Cortex of kidney (tissue), 1 donor: ENCODE measurements at places on chromosomes 3 and 15.

GRCh38 chr3:174335910-174336309, 523.2 kb upstream of the NAALADL2 start:
- no peak for DNase-seq

- DNase-seq: no peak
Measured at GRCh38 chr15:68842958-68843357, 22.3 kb upstream of the ANP32A start.

DNA sequence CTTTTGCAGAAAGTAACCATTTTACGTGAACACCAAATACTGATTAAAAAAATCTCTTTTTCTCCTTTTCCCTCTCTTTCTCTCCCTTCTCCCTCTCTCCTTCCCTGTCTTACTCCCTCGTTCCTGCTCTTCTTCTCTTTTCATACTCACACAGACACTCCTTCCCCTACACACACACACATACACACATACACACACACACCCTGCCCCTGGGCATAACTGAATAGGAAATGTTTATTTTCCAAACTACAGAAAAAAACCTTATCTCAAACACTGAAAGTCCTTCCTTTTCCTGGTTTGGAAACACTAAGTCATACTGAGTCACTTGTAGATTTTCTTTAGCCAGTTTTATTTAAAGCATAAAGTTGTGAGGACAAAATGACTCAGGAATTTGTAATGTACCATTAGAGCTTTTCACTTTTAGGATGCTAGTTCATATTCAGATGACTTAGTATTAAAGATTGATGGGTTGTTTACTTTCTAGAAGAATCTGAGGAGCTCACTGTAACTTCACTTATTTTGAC, 62.4 kb downstream of the MBNL1 start:
- DNase-seq: no peak

DNA sequence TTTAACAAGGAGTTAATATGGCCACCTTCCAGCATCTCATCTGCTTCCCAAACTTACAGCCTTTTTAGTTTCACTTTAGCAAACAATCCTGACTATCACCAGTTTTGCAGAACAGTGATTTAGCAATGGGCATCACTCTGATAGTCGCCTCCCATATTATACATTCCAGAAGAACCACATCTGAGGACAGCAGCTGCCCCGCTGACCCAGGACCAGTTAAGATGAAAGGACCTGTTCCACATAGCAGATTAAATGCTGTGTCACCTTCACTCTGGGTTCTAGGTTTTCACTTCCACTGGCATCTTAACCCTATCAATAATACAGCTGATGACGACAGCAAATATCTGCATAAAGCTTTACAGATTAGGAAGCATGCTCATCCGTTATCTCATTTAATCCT, 99.8 kb downstream of the TRIM69 start:
- DNase-seq: no peak

- DNase-seq: no peak
Measured at GRCh38 chr15:50418041-50418583, 6.1 kb upstream of the USP8 start.

- no peak for DNase-seq
Measured at GRCh38 chr3:167437428-167438139, 36.3 kb downstream of the SERPINI2 start.

GRCh38 chr3:145427355-145427754, 733.6 kb downstream of the PLOD2 start:
- DNase-seq: no peak

- no peak for DNase-seq
Measured at GRCh38 chr15:70342554-70343548, 245.1 kb upstream of the TLE3 start.
